ENCODE measurements at places on chromosomes 13 and 19.
A peak's percentile ranks its signal among the peaks of the same experiment; 100 is the strongest.

DNA sequence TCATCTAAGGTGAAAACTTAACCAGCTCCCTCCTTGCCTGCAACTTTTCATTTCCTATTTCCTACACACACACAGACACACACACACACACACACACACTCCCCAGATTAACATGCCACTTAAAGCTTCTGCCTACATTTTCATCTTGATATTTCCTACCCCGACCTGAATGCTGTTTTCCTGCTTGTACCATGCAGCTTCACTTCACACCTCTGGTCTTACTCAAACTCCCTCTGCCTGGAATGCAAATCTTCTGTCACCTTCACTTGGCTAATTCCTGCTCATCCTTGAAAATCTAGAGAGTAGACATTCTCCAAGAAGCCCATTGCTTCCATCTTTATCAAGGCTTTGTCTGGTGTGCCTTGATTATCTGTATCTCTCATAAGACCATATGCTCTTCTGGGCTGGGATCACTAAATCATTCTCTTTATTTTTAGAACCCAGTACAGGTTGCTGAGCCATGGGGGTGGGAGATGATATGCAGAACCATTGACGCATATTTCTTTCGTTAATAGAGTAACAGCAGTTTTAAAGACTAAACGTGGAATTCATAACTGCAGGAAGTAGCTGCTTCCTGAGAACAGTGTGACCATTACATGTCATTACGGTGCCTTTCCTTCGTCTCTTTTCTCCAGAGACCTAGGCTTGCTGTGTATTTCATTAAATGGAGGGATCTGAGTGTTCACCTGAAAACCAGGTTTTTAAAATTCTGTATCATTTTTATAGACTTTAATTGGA is 37.7 kb downstream of the CNMD start:
- no peak for DNase-seq

- DNase-seq = no peak
Measured at GRCh38 chr19:38709671-38710415, 34.4 kb downstream of the CAPN12 start.

DNA sequence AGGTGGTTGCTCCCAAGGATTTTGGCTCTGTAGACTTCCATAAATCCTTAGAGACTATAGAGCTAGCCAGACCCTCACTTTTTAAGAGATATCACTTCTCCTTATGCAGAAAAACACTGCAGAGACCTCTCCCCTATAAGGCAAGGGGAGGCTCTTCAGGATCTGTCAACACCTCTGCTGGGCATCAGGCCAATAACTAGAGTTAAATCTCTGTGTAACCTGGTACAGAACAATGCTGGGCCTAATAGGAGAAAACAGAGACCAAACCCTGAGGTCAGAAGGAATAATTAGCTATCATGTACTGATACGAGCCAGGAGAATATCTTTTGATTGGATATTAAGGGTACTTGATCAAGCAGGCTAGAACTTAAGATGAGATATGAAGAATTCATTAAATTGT is 358.5 kb downstream of the TBC1D4 start:
- DNase-seq = no peak

- DNase-seq = no peak
Measured at GRCh38 chr19:31459430-31459829, 110.2 kb upstream of the TSHZ3 start.

GRCh38 chr13:94706843-94707399 is 5.4 kb downstream of the SOX21 start:
- DNase-seq = no peak

DNA sequence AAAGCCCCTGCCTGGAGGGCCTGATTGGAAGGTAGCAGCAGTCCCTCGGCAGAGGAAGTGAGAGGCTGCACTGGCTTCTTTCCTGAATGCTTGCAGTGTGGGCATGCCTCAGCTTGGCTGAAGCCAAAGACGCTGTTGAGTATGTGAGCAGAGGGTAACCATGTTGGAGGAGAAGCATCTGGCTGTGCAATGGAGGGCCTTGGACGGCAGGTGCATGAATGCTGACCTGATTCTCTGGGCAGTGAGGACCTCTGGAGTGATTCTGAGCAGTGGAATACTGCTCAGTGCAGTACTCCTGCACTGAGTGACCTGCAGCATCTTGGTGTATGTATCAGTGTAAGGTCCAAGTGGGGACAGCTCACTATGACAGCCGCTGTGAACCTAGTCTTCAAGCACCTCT is 46.9 kb downstream of the SOX1 start:
- DNase-seq = no peak

- DNase-seq = no peak
Measured at GRCh38 chr19:41323430-41324125, 13.6 kb downstream of the CCDC97 start.

DNA sequence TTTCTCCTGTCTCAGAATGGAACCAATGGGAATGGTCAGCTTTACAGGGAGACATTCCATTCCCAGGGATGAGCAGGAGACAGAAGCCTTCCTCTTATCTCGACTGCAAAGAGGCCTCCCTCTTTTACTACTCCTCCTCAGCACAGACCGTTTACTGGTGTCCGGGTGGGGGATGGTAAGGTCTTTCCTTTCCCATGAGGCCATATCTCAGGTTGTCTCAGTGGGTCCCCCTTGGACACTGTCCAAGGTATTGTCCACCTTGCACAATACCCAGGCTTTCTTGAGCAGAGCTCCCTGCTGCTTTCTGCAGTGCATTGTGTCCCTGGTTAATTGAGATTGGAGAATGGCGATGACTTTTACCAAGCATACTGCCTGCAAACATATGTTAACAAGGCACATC is 7.5 kb upstream of the ZNF808 start:
- DNase-seq = no peak

DNA sequence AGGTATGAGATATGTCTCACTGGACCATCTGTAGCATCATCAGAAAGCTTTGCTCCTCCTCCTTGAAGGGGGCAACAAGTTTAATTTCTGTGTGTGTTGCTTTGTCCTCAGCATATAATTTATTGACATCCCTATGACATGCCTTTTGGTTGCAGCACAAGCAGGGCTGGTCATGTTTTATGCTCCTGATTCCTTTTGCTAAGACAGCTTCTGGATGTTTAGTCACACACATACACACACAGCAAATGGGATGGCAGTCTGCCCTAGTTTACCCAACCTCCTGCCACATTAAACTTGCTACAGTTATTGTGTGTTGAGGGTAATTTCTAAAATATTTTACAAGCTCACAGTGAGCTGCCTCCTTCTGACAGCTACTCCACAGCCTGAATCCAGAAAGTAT is 217.9 kb upstream of the RXFP2 start:
- DNase-seq = no peak

- DNase-seq = no peak
Measured at GRCh38 chr19:6711605-6712004, 8.8 kb downstream of the C3 start.

DNA sequence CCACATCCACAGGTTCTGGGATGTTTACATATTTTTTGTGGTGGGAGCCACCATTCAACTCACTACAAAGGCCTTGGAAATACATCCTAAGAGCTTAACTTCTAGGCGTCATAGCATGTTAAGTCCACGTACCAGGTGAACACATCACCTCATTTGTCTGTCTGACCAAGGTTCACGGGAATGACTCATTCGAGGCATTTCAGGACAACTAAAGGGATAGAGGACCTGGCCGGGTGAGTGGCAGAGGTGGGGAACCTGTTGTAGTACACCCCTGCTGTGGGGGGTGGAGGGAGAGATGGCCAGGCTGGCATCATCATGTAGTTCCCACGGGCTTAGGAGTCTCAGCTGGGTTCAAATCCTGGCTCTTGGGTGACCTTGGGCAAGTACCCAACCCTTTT is 51.5 kb downstream of the BICRA start:
- no peak for DNase-seq

- no peak for DNase-seq
Measured at GRCh38 chr19:10292206-10292788, 2.5 kb downstream of the ICAM5 start.

GRCh38 chr13:94712812-94713560 is 641 bp upstream of the SOX21 start:
- DNase-seq = peak; percentile 63

DNA sequence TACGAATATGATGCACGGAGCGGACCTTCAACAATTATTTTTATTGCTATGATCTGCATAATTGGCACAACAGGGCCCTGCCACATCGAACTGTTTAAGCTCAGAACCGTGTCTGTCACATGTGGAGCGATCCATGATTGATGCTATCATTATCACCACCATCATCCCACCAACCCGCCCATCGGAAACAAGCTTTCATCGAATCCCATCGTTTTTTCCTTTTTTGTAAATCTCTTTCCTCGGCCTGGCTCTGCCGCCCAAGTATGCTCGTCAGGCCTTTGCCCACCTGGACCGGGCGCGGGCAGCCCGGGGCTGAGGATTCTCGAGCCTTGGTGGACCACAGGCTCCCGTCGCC is 533 bp upstream of the DCAF15 start:
- no peak for DNase-seq

Data from right forelimb (tissue), 1 donor.